Panc1 (cell line): ENCODE measurements at places on chromosomes 16 and 17.

GRCh38 chr17:10205549-10206185 is 7.3 kb upstream of the GAS7 start:
- DNase-seq, result no peak

DNA sequence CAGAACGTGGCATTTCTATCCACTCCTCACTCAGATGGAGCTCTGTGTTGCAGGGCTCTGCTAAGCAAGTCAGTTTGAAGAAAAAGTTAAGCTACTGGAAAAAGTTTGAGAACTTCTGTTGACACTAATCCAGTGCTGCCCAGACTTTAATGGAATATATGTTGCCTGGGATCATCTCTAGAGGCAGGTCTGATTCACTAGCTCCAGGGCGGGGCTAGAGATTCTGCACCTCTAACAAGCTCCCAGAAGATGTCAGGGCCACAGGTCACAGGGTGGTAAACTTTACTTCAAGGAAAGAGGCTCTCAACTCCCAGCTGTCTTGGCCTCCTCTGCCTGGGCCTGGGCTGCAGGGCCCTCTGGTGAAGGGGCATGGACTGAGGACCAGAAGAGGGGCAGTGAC is 6.8 kb downstream of the TTYH2 start:
- DNase-seq, result no peak

GRCh38 chr16:25916037-25916436 is 224.3 kb downstream of the HS3ST4 start:
- no peak for DNase-seq

DNA sequence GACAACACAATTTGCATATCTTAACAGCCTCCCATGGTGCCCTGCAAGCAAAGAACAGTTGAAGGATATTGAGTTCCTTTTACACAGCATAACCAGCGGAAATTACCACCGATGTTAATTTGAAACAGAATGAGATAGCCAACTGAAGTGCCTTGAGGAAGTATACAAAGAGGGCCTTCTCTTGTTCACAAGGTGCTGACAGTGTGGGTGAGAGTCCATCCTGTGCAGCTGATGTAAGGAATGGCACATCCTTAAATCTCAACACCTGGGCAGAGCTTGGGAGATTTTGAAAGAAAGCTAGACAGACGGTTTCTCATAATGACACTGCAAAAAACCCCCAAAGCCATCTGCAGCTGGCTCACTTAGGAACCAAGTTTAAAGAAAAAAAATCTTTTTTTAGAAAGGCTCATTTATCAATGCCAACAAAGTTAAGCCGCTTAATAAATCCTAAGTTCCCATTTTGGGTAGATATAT is 818.6 kb downstream of the KCNJ2 start:
- no peak for DNase-seq

DNA sequence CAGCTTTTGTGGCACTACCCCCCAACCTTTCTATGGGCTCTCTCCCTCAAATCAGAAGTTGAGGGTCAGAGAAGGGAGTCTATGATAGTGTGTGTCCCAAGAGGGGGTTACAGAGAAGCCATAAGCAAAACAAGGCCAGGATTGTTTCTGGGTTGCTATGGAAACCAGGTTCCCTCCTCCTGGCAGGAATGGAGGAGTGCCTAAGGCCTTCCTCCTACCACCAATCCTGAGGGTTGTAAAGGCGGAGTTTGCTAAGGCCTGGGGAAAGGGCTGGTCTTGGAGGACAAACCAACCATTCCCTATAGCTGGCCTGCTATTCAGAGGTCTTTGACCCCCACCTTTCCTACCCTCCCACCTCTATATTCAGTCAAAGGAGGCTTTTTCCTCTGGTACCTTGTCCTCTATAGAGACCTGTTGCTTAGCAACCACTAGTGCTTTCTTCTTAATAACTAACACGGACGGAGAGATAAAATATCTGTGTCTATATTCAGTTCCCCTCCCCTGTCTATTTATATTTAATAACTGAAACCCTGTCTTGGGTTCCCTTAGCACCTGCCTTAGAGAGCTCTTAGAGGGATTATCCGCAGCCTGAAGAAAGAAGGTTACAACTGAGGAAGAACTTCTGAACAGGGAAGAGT is 43.4 kb downstream of the NEUROD2 start:
- DNase-seq, result no peak

GRCh38 chr17:39576187-39576586 is 31.5 kb downstream of the NEUROD2 start:
- no peak for DNase-seq

DNA sequence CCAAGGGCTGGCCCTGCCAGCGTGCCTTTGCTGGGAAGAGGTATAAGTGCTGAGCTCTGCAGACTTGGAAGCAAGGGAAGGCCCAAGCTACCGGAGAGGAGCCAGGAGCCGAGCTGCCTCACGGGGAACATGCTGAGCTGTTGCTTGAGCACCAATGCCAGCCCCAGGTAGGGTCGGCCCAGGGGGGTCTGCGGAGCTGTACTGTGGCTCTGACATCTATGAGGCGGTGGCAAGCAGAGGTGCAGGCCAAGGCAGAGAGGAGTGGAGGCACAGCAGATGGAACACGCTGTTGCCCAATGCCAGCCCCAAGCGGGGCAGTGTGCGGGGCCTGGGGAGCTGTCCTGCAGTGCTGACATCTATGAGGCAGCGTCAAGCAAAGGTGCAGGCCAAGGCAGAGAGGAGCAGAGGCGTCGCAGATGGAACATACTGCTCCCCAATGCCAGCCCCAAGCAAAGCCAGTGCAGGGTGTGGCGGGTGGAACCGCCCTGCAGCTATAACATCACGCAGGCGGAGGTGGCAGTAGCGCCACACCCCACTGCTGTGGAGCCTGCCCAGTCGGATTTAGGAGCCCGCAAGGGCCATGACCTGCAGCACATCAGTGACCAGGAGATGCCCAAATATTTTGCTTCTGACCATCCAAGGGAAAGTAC is 10.0 kb downstream of the GGA2 start:
- DNase-seq, result no peak

- DNase-seq, result no peak
Observed at GRCh38 chr17:70130289-70130688, 39.0 kb upstream of the KCNJ2 start.

DNA sequence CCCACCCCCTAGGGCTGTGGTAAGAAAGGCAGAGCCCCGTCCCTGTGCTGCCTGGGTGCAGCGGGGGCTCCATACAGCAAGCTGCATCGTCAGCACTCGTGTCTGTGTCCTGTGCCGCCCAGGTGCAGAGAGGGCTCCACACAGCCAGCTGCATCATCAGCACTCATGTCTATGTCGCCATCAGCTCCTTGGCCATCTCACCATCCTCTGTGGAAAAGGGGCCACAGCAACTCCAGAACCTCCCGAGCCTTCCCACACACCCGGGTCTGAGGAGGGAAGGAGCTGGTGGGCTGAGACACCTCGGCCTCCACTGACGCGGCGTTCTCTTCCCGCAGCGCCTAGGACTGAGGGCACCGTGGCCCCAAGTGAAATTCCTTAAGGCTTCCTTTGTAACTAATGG is 72.9 kb upstream of the CHMP6 start:
- no peak for DNase-seq
